ENCODE measurements at places on chromosomes 3 and 15.
A peak's percentile ranks its signal among the peaks of the same experiment; 100 is the strongest.

DNA sequence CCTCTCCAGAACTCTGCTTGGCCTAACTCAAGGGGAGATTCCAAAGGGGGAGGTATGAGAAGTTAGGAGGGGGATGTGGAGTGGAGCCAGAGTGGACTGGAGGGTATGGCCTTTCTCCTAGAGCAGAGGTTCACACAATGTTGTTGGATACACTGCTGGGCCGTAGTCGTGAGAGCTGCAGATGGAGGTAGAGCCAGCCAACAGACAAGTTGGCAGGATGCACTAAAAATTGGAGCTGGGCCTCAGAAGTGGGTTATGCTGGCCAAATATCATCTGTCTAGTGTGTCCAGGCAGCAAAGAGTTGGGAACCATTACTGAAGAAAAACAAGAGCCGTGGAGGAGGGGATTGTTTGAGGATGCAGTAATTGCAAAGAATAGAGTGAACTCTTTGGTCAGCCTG, 27.7 kb upstream of the LRRFIP2 start:
- no peak for DNase-seq

DNA sequence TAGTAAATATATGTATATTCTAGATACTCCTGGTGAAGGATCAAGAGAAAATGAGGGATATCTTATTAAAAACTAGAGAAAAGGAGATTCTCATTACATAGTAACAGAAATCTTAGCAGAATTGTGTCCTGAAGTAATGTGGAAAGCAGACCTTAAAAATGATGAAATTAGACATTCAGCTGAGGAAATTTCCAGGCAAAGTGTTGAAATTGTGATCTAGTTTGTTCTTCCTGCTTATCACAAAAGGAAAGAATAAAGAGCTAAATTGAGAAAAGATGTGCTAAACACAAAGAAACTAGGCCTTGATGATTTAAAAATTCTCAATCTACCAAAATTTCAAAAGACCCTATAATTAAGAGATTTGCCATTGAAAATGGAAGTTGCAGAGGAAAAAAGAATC, 362.6 kb upstream of the PLSCR5 start:
- DNase-seq = no peak

- no peak for DNase-seq
These were observed 28.0 kb downstream of the ACAA1 start for GRCh38 chr3:38108649-38109579.

GRCh38 chr3:127446756-127447155, 143.8 kb downstream of the TPRA1 start:
- DNase-seq = no peak

DNA sequence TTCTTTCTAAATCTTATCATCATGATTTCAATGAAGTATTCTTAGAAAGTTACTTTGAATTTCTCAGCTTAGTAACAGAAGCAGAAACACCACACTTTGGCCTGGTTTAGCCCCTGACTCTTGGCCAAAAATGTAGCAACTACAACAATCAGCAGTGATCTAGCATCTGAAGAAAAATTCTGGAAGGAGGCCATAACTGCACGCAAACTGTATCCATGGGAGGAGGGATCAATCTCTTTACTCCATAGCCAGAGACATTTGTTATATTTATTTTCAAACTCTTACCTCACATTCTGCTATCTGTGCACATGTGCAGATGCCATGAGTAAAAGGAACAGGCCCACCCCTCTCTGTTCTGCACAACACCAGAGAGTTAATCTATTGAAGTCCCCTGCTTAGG, 251.0 kb upstream of the P2RY1 start:
- no peak for DNase-seq

GRCh38 chr15:31262143-31262530, 64.5 kb upstream of the KLF13 start:
- no peak for DNase-seq

- no peak for DNase-seq
These were observed 69.1 kb downstream of the GALK2 start for GRCh38 chr15:49239105-49239504.

- no peak for DNase-seq
These were observed 12.0 kb upstream of the RASGRF1 start for GRCh38 chr15:79102595-79102994.

GRCh38 chr15:96428742-96429141, 98.2 kb downstream of the NR2F2 start:
- DNase-seq = no peak

DNA sequence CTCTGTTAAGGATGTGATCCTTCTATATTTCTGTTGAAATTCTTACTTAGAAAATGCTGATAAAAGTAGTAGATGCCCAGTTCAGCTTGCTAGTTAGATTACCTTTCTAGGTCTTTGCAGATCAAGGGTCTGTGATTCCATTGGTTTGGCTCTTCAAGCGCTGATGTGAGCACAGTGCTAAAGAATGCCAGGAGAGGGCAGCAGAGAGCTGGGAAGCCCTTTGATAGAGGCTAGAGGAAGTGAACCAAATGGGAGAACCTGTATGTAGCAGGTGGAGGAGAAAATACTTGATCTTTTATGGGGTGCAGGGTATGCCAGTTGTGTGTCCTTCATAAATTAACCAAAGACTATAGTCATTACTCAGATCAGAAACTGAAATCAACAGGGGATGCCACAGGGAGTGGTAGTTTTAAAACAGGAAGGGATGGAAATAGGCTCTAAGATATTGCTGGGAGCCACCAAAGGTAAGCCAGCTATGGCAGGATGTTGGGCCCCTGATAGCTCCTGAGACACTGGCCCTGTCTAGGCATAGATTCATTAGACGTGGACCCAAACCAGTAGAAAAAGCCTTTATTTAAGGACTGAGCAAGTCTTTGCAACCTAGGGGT, 677.4 kb downstream of the SQOR start:
- DNase-seq = peak; percentile 9

GRCh38 chr15:52727815-52728214, 48.6 kb upstream of the ATOSA start:
- DNase-seq = no peak

DNA sequence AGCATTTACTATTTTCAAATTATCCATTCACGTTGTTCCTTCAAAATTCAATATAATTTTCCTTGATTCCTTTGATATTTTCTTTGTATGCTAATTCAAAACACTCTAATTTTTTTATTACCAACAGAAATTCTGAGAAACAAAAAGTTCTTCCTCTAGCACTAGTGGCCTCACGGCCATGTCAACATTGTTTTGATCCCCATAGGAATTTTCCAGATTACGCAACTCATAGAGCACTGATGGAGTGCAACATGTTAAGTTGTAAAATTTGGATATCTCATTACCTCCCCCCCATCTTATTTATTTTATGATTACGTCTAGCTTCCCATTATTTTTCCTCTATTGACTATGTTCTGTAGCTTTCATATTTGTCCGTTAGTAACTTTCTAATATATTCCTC, 745.3 kb downstream of the TUSC7 start:
- DNase-seq = no peak

- DNase-seq = no peak
These were observed 31.7 kb downstream of the SPINK8 start for GRCh38 chr3:48301800-48302166.
